ENCODE measurements at places on chromosomes 13 and 19.

- DNase-seq, result no peak
Measured at GRCh38 chr19:55188625-55189024, 8.5 kb upstream of the SYT5 start.

- no peak for DNase-seq
Measured at GRCh38 chr13:44234566-44234965, 139.1 kb upstream of the SERP2 start.

DNA sequence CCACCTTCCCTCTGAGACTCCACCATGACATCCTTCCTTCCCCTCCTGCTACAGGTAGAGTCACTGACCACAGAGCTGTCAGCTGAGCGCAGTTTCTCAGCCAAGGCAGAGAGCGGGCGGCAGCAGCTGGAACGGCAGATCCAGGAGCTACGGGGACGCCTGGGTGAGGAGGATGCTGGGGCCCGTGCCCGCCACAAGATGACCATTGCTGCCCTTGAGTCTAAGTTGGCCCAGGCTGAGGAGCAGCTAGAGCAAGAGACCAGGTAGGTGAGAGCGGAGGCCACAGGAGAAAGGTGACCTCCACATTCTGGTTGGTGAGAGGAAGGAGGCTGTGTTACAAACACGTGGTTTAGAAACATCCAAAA, 27.6 kb downstream of the KCNC3 start:
- DNase-seq, result no peak

DNA sequence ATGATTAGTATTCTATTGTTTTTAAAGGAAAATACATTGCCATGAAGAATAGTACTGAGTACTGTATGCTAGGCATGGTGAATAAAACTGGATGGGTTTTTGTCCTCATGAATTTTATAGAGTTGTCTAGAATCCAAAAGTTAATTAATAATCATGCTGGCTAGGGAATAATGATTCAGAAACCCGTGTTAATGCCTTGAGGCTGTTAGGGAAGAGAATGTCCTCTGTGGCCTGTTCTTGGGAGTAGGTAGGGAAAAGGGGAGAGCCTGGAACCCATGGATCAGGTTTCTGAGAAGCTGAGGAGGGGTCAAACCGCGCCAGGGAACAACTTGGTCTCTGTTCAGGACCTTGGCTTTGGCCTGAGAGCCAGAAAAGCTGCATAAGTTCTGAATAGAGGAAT, 1376.3 kb upstream of the SLC10A2 start:
- no peak for DNase-seq

DNA sequence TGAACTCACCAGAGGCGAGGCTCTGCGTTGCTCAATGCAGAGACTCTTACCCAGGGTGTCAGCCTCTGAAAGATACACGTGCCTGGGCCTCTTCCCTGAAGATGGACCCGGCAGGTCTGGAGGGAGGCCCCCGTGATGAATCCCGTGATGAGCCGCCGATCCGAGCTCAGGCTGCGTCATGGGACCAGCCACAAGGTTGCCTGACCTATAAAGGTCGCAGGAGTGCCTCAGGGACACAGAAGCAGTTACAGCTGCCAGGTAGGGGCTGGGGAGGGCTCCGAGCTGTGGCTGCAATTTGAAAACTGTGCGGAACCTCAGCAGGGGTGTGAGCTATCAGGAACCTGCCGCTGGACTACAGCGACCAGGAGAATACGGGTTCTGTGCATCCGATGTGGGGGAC, 10.5 kb upstream of the ATP11A start:
- DNase-seq, result no peak

DNA sequence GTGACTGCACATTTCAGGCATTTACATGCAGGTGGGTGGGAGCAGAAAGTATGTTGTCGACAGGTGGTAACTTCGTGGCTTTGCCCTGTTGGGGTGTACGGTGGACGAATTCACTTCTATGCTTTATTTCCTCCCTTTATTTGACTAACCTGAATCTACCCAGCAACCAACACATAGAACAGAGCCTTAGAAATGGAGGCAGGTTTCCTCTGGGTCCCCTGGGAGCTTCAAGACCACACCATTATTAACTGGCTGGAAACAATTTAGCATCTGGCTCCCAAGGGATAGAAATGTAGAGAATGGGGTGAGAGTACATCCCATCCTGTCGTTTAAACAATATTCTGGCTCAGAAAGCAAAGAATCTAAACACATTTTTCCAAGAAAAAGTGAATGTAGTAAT, 244.4 kb downstream of the DLEU7 start:
- no peak for DNase-seq

- no peak for DNase-seq
Measured at GRCh38 chr13:99439048-99439447, 62.2 kb upstream of the TM9SF2 start.

DNA sequence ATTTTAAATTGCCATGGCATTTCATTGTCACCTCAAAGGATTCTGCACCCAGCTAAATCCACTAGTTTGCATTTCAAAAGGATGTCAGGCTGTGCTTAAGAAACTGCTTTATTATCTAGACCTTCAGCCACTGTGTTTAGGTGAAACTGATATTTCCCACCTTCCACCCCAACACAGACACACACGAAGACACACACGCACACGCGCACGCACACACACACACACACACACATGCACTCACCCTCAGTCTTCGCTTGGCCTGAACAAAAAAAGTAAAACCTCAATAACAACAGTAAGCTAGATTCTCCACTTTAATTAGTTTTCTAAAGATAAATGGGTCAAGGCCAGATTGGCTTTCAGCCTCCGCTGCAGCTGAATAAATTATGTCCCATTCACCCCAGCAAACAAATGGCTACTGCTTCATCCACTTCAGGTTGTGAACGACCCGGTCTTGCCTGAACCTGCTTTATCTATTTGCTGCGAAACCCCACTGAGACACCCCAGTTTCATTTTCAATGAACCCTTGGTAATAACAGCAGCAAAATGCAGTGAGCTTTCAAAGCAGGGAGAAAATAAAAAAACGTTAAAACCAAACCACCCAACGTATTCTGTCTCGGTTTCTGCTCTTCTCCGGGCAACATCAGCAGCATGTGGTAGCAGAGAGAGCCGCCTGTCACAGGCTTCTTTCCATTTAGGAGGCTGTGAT, 166.8 kb downstream of the DCT start:
- DNase-seq, result no peak

- DNase-seq, result no peak
Measured at GRCh38 chr13:106099765-106100164, 435.7 kb downstream of the EFNB2 start.

DNA sequence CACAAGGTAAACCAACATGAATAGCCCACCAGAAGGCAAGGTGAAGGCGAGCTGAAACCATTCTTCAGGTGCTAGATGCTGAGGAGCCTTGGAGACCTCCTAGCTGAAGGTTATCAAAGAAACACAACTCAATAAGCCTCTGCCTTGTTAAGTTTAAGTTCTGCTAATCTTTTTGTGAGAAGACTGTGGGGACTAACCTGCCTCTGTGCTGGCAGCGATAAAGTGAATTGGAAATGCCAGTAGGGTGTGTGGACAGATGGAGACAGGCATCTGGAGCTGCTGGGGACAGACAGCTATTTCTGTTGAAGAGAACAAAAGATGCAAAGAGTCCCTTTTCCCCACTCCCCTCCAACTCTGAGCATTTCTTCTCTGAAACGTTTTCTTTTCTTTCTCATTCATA, 33.5 kb upstream of the FLT1 start:
- no peak for DNase-seq

DNA sequence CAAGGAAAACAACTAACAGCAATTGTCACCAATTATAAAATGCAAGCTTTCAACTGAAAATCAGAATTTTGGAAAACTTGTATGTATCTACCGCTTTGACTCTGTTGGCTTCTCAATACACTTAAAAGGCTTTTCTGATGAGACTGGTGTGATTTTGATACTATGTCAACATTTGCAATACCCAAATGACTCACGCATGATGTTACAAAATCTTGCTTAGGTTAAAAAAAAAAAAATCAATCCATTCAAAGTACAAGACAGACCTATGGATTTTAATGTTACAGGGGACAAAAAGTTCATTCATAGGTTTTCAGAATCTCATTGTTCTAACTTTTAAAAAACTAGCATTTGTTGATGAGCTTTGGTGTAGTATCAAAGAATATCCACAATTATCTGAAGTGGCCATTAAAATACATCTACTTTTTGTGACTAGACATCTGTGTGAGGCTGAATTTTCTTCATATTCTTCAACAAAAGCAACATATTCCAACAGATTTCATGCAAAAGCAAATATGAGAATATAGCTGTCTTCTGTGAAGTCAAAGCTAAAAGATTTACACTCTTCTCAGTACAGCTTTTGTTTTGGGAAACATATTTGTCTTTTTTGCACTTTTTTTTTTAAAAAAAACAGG, 10.7 kb downstream of the ELF1 start:
- no peak for DNase-seq

DNA sequence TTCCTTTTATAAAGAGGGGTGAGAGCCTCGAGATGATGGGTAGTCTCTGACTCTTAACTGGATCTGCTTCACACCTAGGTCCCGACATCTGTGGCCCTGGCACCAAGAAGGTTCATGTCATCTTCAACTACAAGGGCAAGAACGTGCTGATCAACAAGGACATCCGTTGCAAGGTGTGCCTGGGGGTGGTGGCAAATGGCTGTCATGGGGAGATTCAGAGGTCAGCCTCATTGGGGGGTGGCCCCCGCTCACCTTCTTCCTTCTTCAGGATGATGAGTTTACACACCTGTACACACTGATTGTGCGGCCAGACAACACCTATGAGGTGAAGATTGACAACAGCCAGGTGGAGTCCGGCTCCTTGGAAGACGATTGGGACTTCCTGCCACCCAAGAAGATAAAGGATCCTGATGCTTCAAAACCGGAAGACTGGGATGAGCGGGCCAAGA, 1.6 kb downstream of the CALR start:
- no peak for DNase-seq

DNA sequence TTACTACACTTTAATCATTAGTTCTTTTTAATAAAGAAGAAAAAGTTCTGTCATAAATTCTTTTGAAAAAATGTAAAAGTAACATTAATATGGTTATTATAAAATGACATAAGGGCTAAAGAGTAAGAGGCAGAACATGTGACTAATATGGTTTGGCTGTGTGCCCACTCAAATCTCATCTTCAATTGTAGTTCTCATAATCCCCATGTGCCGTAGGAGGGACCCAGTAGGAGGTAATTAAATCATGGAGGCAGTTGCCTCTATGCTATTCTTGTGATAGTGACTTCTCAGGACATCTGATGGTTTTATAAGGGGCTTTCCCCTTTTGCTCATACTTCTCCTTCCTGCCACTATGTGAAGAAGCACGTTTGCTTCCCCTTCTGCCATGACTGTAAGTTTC, 104.5 kb downstream of the UGGT2 start:
- no peak for DNase-seq

DNA sequence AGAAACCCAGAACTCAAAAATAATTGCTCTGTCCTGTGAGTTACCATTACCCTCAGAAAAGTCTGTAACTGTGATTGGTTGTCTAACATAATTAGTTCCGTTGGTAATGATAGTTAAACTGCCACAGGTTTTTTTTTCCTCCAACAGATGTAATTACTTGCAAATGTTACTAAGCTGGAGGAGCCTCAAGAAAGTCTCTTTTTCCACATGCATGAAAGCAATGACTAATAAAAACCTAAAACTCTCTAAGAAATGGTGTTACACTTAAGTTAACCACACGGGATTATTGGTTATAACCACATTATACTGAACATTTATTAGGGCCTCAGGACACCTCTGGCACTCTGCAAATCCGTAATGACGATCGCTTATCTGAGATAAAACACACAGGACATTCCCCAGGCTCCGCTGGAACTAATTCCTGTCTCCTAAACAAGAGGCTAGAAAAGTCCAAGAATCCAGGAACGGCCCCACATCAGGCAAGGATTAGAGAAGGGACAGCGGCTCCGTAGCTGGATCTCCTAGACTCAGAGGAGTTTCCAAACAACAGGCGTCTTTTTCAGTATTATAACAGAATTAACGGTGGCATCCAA, 753 bp downstream of the ZNF235 start:
- no peak for DNase-seq

DNA sequence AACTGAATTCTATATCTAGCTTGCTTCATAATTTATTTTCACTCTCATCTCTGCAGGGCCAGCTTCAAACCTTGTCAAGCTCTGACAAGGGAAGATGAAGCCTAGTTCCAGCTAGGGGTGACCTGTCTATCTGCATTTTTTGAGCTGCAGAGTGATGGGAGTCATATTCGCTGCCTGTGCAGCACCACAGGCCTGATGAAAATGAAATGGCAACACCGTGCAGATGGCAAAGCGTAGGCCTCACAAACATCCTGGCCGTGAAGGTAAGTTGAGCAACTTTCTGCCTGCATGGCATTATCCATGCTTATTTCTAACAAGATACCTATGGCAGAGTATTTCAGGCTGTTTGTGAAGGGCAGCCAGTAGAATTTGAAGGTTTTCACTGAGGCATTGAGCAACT, 86.4 kb upstream of the C1QTNF9B start:
- no peak for DNase-seq

GRCh38 chr19:4588291-4588761, 28.8 kb upstream of the SEMA6B start:
- DNase-seq, result no peak

- no peak for DNase-seq
Measured at GRCh38 chr13:88887045-88887662, 1216.0 kb downstream of the SLITRK5 start.

DNA sequence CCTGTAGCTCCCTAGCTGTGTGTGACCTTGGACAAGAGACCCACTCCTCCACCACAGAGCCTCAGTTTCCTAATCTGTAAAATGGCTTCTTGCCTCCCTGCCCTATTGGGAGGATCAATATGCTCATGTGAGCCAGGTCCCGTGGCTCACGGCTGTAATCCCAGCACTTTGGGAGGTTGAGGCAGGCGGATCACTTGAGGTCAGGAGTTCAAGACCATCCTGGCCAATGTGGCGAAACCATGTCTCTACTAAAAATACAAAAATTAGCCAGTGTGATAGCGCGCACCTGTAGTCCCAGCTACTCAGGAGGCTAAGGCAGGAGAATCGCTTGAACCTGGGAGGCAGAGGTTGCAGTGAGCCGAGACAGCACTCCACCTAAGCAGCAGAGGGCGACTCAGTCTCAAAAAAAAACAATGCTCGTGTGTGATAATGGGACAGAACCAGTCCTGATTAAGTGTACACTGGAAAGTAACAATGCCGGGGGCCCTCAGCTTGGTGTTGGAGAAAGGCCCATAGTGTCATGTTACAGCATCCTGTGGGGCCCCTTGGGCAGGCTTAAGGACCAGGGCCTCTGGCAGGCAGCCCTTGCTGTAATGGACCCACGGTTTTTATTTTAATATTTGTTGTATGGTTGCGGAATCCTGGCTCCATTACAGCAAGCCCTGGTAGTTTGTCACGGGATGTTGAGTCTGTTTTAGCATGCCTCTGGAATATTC, 6.8 kb downstream of the RPS11 start:
- DNase-seq, result no peak

- no peak for DNase-seq
Measured at GRCh38 chr19:17915940-17916593, 16.7 kb upstream of the CCDC124 start.

GRCh38 chr19:29833614-29834261, 21.9 kb downstream of the CCNE1 start:
- no peak for DNase-seq
